ENCODE measurements at places on chromosomes 16 and 17.
A peak's percentile ranks its signal among the peaks of the same experiment; 100 is the strongest.

DNA sequence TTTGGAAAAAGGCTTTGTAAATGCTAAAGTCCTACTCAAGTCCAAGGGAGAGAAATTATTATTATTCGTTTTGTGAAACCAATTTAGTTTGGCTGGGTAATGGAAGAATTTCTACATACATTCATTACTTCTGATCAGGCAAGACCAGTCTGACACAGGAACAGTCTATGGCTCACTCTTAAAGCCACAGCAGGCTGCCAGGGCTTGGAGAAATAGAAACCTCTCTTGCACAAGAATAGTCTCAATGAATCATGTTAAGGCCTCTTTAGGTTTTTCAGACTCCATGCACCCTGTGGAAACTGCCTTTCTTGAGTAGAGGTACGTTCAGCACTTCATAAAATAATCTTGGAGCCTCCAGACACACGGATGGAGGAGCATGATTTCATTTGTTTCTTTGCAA, 167.7 kb downstream of the IRX3 start:
- DNase-seq = peak; percentile 9

- DNase-seq = no peak
Observed at GRCh38 chr16:49827805-49828438, 28.0 kb downstream of the ZNF423 start.

- no peak for DNase-seq
Observed at GRCh38 chr17:72511874-72512273, 391.1 kb downstream of the SOX9 start.

- no peak for DNase-seq
Observed at GRCh38 chr17:69064001-69064400, 3.3 kb upstream of the ABCA9 start.

DNA sequence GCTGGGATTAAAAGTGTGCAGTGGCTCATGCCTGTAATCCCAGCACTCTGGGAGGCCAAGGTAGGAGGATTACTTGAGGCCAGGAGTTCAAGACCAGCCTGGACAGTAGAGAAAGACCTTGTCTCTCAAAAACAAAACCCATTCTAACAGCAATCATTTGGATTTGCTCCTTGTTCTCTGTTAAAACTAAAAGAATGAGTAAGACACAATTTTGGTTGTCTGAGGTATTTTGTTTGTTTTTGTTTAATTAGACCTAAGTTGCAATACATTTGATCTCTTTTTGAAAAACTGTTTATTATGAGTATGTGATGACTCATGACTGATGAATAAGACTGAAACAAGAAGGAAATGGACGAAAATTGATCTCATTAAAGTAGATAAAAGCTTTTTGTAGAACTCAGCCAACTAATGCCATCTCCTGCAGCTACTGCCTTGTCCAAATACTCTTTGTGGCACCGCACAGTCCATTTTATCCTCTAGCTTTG, 29.0 kb downstream of the GLG1 start:
- peak; percentile 28 for DNase-seq

DNA sequence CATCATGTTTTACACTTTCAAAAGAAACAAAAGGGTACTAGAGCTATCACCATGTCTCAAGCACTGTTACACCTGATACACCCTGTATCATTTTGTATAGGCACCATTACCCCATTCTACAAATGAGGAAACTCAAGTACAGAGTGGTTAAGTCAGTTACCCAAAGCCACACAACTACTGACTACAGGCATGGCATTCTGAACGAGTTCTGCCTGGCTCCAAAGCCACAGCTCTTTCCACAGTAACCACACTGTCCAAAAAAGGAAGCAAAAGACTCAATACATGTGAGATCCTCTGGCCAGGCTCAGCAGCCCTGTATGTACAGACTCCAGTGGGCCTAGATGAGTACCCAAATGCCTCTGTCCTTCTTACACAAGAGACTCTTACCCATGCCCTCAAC, 4.7 kb downstream of the DYNC1LI2 start:
- no peak for DNase-seq

DNA sequence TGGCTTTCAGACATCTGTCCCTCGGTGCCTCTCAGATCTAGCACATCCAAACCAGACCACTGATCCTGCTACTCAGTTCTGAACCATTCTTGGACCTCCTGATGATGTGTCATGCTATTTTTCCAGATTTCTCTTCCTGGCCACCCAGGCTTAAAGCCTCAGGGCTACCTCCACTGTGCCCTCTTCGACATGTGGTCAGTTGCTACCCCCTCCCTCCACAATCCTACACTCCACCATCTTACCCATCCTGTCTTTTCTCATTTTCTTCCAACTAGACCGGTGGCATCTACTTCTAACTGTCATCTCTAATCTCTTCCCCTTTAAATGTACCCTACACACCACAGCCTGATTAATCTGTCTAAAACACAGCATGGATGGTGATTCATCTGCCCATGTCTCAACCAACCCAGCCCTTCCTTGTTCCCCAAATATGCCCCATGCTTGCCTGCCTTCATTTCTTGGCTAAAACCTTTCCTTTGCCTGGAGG, 478.6 kb downstream of the SLC39A11 start:
- no peak for DNase-seq

GRCh38 chr17:34369571-34369970, 6.5 kb upstream of the CCL1 start:
- no peak for DNase-seq

DNA sequence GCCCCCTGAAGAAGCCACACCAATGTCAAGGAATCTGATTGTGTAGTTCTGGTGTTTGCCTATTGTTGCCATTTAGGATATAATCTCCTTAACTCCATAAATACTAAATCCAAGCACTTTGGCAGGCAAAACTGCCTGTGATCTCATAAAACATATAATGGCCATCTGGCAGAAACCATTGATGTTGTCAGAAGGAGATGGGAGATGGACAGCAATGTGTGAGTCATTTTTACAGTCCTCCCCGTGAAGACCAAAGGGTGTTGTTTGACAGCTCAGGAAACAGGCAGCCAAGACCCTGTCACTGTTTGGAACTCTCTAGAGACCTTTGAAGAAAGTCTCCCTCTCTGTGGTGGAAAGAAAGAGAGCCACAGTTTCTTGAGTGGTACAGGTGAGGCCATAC, 454.1 kb downstream of the HS3ST3B1 start:
- no peak for DNase-seq

- DNase-seq = no peak
Observed at GRCh38 chr16:20515688-20516090, 60.5 kb downstream of the ACSM2B start.

- DNase-seq = no peak
Observed at GRCh38 chr16:1159973-1160772, 7.3 kb downstream of the CACNA1H start.

DNA sequence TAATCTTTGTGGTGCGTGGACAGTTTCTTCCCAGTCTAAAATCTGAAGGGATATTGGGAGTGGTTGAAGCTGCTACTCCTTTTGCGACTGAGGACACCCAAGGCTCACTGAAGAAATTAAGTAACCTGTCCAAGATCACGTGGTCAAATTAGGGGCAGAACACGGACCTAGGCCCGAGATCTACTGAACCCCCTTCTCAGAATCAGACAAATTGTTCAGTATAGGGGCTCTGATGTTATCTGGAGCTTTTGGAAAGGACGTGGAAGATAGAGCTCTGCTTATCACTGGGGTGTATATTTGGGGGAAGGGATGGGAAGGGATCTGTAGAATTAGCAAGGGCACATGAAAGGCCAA, 857 bp downstream of the TANGO6 start:
- no peak for DNase-seq

- no peak for DNase-seq
Observed at GRCh38 chr17:39925282-39926134, 1.9 kb downstream of the ORMDL3 start.

DNA sequence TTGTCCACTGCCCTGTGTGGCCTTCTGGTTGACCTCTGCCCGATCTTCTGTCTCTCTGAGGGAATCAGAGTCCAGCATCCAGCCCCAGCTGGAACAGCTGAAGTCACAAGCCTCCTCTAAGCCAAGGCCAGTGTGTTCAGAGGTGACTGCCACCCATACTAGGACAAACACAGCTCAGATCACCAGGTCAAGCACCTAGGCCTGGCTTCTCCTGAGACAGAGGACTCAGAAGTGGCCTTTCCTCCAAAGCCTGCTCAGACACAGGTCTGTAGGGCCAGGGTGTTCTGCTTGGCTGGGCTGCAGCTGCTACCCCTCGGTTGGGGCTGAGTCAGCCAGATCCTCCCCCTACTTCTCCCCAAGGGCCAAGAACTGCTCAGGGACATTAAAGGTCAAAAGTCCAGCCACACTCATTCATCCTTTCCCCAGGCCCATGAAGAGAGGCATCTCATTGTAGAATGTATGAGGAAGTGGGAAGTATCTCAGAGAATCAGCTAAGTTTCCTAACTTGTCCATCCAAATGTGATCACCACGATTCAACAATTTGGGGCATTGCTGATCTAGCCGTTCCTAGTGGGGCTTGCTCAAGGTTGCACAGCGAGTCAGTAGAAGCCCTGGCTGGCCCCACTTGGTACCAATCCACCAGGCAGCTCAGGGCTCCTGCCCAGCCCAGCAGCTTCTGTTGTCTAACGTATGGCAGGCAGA, 7.6 kb downstream of the SLC46A1 start:
- no peak for DNase-seq

DNA sequence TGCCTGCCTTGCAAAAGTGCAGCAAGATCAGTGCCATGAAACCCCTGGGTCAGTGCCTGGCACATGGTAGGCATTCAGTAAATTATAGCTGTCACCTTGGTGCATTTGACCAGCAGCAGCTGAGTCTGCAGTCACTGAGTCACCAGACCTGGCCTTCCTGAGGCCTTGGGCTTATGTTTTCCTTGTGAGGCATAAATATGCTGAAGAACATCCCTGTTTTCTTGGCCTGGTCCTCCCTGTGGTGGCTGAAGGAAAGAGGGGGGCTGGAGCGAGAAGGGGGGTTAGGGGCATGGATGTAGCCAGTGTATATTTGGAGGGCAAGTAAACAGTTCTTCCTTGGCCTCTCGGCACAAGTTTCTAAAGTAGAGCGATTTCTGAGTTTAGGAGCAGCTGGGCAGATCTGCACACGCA, 26.5 kb downstream of the EPN2 start:
- no peak for DNase-seq

GRCh38 chr16:74252329-74252728, 44.3 kb upstream of the PSMD7 start:
- no peak for DNase-seq

DNA sequence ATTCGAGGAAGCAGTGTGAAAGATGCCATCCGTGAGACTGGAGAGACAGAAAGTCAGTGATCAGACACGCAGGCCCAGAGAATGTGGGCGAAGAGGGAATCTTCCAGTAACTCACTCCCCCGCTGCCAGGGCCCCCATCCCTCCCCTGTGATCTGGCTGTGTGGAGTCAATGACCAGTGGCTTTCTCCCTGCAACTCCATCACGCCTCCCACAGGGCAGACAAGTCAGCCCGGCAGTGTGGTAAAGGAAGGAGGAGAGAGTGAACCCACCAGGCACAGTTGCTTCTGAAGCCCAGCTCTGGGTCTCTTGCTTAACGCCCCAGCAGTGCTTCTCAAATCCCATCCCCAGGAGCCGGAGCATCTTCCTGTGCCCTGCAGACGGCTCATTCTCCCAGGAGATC, 142.1 kb downstream of the ZNF423 start:
- DNase-seq = no peak

DNA sequence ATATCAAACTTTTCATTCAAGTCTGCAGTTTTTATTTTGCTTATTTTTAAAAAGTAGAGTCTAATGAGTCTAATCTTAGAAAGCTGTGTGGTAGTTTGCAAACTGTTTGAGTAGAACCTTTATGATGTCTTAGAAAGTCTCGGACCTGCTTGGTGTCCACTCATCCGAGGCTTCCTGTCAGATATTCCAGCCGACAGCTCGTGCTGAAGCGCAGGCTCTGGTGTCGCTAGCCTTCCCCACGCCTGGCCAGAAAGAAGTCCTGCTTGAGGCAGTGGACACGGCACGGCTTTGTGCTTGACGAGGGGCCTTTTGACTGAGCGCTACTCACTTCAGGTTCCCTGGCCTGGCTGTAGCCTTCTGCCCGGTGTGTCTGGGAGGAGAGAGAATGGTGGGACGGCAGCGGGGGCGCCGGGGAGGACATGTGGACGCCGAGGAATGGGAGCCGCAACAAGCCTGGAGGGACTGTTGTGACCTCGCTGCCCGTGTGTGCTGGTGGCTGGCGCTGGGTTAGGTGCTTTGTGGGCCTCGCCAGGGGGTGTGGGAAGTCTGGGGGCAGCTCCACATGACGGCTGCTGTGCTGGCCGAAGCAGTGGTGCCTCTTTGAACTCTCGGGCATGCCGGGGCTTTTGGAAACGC, 33.5 kb downstream of the BANP start:
- DNase-seq = no peak

DNA sequence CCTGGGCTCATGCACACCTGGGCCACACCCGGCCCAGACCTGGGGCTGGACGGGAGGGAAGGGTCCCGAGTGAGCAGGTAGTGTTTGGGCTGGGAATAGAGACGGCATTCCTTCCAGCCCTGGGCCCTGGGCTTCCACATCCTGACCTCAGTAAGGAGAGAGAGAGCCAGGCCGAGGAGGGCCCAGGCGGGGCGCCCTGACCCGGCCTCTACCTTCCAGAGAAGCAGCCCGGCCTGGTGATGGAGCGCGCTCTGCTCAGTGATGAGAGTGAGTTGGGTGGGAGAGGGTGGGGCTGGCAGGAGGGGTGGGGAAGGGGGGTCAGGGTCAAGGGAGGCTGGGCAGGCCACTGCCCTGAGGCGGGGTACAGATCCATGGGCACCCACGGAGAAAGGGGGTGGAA, 13.6 kb upstream of the MYO15B start:
- DNase-seq = no peak

DNA sequence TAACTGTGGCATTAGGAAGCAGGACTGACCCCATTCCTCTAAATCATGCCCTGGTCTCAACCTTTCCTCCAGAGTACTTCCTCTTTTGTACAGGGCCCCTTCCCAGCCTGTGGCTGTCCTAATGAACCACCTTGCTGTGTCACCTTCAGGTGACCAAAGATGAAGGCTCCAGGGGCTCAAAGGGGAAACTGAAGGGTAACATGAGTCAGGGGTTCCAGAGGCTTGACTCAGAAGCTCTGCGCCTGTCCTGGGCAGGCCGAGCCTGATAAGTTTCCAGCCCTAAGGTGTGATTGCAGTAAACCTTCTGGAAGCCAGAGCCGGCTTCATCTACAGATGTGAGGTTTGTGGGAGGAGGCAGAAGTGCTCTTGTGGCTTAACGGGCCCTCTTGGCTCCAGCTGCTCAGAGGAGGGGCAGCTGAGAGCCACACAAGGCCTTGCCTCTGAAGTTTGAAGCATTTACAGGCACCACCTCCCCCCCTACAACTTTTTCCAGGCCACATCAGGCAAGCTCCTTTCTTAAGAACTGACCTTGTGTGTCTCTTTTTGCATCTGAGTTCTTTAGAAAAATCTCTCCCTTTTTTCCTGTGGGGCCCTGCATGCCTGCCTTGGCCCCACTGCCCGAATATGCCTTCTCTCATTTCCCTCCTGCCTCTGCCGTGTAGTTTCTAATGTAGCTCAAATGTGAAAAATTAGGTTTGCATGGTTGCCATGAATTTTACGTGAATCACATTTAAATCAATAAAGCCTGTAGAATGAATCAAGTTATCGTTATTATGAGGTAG, 149.9 kb downstream of the CLEC16A start:
- no peak for DNase-seq

- DNase-seq = no peak
Observed at GRCh38 chr17:60905709-60906108, 228.1 kb downstream of the BCAS3 start.
